MCF 10A (cell line): ENCODE measurements at places on chromosomes 6 and 20.

DNA sequence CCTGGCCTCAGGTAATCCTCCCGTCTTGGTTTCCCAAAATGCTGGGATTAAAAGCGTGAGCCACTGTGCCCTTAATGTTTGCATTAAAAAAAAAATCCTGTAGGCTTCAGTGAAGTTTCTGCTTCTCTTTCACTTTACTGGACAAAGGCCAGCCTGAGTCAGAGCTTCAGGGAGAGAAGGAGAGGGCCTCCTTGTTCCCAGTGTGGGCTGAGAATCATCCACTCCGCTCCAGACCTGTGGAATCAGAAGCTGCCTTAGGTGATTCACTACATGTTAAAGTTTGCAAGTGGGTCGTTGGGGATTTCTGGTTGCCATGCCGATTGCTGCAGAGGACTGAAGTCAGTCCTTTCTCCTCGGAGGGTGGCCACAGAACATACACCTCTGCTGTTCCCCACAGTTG is 113.3 kb upstream of the EEF1E1 start:
- DNase-seq, result peak; percentile 15

DNA sequence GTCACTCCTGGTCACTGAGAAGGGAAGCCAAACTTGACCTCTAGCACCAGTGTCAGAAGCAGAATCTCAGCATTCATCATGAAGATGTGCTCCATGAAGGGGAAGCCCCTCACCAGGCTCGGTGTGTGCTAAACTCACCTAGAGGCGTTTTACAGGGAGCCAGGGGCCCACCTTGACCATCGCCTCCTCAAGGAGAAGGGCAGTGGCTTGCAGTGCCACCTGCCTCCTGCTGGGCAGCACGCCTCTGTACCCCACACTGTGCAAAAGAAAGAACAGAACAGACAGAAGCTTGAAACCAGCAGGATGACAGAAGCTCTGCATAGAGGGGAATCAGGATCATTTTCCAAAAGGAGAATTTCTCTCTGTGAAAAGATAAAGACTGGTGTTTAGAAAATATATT is 39.7 kb downstream of the NOX3 start:
- DNase-seq, result no peak

DNA sequence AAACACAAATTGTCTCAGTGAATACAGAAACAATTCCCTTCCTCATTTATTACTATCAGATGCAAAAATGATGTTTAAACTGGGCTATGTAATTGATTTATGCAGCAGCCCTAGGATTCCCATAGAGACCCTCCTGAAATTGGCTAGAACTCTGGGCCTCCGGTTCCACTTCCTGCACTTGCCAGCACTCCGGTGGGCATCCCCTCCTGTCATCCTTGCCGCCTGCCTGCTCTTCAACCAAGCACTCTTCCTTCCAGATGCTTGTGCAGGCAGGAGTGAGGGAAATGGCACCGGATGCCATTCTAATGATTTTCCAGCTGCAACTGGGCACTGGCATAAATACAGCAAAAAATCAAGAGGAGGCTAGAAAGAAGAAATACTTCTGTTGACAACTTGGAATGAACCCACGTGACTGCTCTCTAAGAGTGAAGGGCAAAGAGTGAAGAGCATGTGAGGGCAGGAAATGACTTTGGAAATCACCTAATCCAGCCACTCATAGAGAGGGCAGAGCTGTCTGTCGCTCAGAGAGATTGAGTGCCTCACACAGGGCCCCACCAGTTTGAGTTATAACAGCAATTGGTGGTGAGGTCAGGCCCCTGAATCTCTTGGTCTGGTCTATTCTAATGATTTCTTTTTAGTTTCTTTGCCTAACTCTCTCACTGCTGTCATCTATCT is 3.7 kb upstream of the NEDD9 start:
- no peak for DNase-seq

DNA sequence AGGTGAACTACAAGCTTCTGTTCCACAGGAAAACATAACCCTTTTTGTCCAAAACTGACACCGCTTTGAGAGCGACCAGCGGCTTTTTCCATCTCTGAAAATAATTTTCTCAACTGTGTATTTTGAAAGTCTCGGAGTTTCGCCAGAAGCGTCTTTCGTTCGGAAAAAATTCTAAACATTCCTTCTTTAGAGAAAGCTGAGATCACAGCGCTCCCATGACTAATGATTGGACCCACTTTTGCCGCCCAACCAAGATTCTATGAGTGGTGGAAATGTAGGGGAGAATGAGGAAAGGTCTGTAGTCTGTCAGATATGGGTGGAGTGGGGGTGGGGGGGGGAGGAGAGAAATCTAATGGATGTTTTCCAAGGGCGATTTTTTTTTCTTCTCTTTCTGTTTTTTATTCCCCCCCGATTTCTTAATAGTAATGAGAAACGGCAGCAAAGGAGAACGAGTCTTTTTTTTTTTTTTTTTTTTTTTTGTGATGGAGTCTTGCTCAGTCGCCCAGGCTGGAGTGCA is 189.3 kb downstream of the TRIM27 start:
- DNase-seq, result no peak

- no peak for DNase-seq
Measured at GRCh38 chr6:9732056-9732455, 682.8 kb downstream of the TFAP2A start.

- DNase-seq, result no peak
Measured at GRCh38 chr6:52580905-52581304, 4.0 kb upstream of the TRAM2 start.

DNA sequence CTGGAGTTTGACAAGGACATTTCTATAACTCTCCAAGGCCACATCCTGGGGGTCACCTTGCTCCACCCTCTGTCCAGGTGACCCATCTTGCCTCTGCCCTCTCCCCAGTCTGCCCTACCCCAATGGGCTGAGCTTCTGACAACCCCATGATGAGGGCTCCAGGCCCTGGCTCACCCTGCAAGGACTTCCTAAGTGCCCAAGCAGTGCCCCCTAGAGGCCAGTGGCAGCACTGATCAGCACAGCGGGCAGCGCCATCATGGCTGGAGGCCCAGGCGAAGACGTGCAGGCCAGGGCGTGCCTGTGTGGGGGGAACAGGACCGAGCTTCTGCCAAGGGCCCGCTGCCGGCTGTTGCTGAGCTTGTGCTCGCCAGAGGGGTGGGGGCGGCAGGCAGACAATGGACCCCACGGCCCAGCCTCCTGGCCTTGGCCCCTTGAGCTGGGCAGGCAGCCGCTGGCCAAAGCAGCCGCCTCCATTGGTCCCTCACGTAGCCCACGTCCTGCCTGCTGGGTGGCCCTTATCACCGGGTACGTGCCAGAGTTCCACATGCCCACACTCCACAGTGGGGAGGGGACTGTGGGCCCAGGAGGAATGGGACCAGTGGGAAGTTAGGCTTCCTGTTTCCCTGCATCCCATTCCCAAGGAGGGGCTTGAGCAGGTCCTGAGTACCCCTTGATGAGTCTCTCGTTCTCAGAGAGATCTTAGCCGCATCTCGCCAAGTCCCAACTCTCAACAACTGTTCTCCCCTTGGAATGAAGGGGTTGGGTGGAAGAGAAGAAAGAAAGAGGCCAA is 64.3 kb downstream of the MRPL14 start:
- DNase-seq, result peak; percentile 83

GRCh38 chr20:38059832-38060231 is 26.3 kb downstream of the RPRD1B start:
- DNase-seq, result no peak

GRCh38 chr6:91098006-91098405 is 511.1 kb upstream of the MAP3K7 start:
- no peak for DNase-seq

- DNase-seq, result peak; percentile 92
Measured at GRCh38 chr20:38033330-38034107, at the start of the genes RPRD1B and TTI1. Gene RPRD1B, plus strand, starts transcription at chr20:38033746. Its CDS starts 202 bp downstream, at chr20:38033948. Gene TTI1, minus strand, starts transcription at chr20:38033456. Its CDS starts 19,640 bp downstream, at chr20:38013816.

DNA sequence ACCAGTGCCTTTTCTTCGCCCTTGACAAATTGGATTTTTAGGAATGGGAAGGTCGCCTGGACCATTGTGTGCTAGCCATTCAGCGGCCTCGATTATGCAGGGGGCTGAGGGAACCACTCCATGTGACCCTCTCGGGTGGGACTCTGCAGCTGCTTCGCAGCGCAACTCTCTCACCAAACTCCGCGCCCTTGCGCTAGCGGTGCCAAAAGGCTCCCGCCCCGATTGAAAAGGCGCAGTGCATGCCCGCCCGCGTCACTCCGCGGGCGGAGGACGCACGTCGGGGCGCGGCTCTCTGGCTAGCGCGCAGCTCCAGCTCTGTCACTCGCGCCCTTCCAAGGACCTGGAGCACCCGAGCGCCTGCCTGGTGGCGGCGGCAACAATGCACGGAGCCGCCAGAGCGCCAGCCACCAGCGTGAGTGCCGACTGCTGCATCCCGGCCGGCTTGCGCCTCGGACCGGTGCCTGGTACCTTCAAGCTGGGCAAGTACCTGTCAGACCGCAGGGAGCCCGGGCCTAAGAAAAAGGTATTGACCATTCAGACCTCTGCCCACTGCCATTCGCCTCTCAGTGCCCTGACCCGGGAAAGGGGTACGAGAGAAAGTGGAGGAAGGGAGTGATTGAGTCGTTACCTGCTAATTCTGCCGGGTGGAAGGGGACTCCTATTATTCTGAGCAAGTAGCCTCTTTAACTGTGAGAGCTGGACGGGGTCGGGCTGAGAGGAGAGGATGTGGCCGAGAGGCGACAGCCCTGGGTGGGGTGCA is at the start of gene PRDM13:
Gene PRDM13 (plus strand): TSS at position 178 of the 760 bp plus-strand sequence. CDS start 202 bp downstream, at position 380.
- DNase-seq, result no peak

DNA sequence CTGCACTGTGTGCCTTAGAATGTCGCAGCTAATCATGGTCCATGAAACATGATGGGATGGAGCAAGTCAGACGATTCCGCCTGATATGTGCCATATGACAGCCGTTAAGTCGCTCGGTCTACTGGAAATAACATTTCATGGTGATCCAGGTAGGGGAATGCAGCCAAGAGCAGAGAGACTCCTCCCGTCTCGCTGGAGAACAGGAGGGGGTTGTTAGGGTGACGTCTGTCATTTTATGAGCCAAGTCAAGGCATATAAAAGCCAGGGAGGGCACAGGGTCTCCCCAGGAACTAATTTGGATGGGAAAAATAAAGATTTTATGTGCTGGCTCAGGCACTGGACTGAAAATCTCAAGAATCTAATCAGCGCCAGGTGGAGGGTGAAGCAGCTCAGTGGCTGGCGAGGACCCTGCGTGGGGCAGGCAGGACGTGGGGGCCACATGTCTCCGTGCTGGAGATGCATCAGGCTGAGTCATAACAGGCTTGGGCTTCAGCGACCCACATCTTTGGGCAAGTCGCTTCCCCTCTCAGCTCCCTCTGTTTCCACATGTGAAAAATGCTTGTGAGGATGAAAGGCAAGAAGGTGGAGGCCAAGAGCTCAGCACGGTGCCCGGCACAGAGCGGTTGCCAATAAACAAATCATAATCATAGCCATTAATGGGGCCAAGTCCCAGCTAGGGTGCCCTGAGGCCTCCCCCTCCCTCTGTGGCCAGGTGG is 234.6 kb downstream of the ANKRD60 start:
- peak; percentile 45 for DNase-seq

DNA sequence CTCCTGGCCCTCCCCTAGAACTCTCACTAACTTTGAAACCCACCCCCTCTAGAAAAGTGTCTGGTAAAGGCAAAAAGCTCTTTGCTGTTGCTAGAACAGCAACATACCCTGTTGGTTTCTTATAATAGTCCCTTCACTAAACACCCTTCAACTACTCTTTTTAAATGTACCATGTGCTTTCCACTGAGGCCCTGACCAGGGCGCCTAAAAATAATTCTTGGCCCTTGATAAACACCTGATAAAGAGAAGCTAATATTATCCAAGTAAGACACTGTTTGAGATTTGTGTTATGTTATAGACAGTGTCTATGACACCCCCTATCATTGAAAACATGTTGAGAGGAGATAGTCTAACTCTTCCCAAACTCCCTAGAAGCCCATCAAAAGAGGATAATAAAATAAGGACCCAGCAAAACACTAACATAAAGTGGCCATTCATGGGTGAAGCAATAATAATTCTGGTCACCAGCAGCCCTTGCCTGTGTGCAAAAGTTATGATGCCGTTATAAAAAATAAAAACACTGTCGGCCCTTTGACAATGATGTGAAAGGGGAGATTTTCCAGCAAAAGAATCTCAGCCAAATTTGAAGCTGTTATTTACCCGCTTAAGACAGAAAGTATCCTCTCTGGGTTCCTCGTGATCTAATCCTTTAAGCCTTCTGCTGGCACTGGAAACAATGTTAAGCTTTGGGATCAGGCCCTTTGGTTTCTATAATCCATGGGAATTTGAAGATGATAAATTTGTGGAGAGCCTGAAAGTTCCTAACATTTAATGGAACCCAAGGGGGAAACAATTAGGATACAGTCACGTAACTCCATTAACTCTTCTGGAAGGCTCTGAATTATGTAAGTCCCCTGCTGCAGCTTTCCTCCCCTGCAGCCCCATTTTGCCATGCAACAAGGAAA is 122.6 kb upstream of the PLCB4 start:
- DNase-seq, result no peak

DNA sequence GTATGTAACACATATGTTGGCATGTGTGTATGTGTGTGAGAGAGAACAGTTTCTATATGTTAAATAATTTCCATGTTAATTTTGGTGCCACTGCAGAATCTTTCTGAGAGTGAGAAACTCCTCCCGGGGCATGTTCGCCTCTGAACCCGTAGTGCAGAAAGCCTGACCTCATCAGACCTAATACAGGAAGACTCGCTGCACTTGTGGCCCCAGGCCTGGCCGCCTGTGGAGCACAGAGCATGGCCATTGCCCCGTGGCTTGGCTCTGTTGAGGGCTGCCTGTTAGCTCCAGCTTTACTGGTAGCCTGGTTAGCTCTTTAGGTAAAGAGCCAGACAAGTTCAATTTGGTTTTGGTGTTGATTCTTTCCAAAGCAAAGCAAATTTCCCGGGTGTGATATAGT is 25.5 kb downstream of the FARS2 start:
- DNase-seq, result no peak

DNA sequence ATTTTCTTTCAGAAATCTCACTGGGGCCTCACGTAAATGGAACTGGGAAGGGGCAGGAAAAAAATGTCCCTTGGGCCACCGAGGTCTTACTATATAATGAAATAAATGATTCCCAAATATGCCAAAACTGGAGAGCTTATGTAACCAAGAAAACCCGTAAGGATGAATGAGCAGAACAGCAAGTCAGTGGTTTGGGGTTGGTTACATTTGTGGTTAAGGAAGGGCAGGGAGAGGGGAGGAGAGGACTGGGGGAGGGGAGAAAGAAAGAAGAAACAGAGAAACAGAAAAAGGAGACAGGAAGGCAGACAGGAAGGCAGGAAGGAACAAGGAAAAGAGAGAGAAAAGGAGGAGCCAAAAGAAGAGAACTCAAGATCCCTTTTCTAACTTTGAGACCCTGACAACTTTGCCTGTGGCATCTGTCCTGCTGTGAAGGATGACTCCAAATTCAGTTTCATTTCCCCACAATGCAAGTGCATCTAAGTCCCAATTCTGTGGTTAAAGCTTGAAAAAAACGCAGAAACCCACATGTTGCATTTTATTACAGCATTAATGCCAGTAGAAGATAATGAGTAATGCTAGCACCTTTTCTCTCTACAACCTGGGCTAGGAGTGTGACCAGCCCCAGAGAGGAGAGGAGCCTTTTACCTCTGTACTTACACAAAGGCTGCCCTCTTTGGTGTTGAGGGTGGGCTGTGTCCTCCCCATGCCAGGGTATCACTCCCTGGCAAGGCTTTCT is 10.8 kb upstream of the ARMC2 start:
- DNase-seq, result peak; percentile 20
